ENCODE measurements at places on chromosomes 12 and 14.

DNA sequence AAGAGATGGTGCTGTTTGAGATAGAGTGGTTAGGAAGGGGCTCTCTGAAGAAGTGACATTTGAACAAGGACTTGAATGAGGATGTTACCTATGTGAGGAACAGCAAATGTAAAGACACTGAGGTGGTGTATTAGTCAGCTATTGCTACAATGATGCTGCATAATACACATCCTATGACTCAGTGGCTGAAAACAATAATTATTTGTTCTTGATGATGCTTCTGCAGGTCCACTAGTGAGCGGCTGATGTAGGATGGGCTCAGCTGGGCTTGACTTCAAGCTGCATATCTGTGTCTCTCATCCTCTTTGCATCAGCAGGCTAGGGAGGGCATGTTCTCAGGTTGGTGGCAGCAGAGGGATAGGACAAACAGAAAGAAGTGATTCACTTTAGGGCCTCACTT lies 21.4 kb upstream of the CLMN start:
- DNase-seq = no peak

GRCh38 chr14:91418387-91419043 lies 895 bp upstream of the CCDC88C start:
- DNase-seq = no peak

- DNase-seq = no peak
These were observed 9.0 kb downstream of the PHETA1 start for GRCh38 chr12:111359914-111360276.

- no peak for DNase-seq
These were observed 19.9 kb downstream of the RAP1B start for GRCh38 chr12:68630598-68630997.

GRCh38 chr14:26078561-26078960 lies 519.3 kb downstream of the NOVA1 start:
- no peak for DNase-seq

- DNase-seq = no peak
These were observed 664.3 kb upstream of the TBX3 start for GRCh38 chr12:115348301-115348700.

DNA sequence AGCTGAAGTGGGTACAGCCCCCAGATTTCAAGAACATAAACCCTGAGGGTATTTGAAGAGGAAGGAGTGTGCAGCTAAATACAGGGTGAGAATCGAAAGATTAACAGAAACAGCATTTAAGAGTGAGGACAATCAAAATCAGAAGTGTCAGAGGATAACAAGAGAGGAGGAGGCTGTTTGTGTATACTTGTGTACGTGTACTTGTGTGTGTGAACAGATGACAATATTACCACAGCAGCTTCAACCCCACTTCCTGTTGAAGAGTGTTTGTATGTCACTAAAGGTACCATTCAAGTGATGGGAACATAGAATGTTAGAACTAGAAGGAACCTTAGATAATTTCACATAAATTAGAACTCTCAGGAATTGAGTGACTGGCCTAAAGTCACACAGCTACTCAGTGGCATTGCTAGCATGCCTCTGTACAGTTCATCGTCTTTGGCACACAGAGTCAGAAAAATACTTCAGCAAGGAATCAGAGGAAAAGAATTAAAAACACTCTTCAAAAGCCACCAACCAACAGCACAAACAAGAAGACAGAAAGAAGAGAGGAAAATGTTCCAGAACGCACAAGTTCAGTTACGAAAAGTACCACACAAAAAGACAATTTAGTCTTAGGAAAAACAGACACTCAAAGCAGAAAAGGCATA lies 164.3 kb upstream of the BCL2L14 start:
- no peak for DNase-seq

- DNase-seq = no peak
These were observed 17.0 kb downstream of the NPC2 start for GRCh38 chr14:74476107-74476506.

- DNase-seq = no peak
These were observed 297.3 kb upstream of the E2F7 start for GRCh38 chr12:77362509-77363210.

DNA sequence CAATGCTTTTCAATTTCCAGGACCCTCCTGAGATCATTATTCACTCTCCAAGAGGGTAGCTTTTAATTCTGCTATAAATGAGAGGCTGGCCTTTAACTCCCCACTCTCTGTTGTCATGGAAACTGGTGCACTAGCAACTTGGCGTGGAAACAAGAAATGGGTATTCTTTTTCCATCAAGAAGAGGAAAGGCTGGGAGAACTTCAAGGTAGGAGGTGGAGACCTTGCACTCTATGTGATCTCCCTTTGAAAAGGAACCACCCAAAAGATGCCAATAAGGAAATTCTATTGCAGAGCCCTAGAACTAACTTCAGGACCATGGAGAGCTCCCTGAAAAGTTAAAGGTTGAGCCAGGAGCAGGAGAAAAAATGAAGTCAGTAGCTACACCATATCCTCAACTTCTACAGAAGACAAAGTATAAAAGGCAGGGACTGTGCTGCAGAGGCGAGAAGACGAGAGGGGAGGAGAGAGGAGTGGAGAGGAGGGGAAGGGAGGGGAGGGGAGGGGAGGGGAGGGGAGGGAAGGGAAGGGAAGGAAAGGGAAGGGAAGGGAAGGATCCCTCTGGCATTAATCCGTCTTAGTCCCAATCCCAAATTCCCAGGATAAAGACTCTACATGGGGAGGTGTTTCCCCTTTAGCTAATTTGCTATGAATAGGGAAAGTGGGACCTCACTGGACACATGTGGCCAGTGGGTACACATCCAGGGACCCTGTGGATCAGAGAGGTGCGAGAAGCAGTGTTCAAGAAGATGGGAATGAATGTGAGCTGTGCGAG lies 46.7 kb upstream of the FICD start:
- DNase-seq = no peak

GRCh38 chr12:88579161-88579517 lies 1.1 kb downstream of the KITLG start:
- no peak for DNase-seq

Data from activated CD8-positive, alpha-beta memory T cell treated with anti-CD3 and anti-CD28 coated beads for 1 hour (primary cell).